KG1 (cell line): ENCODE measurements at places on chromosomes 7 and 10.

DNA sequence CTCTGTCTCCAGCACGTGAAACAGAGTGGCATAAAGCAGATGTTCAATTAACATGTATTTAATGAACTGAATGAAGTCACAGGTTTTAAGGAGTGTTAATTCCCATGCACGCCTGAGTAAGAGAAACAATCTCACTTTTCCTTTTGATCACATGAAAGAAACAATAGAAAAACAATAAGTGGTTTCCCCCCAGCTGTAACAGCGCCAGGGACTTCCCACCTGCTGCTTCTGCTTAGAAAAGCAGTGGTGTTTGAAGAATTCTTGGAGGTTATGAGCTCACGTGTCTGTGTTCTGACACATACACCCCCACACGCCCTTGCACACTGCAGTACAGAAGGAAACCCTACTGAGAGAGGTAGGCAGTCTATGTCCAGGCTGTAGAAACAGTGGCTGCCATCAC, 51.3 kb upstream of the FRMD4A start:
- no peak for DNase-seq

DNA sequence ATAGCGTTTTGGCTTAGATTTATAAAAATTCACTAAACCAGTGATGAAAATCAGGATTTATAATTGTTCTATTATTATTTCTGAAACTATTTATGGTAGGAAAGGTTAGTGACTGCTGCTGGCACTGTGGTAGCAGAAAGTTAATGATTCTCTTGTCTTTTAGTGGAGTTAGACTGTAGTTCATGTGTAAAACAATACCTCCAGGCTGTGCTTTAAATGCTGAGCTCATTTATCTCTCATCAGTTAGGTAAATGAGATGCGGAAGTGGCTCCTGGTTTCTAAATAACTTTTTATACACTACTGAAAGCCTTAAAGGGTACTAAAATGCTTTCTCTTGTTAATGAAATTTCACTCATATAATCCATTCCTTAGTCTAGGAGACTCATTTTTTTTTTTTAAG, 326.8 kb upstream of the POT1 start:
- no peak for DNase-seq

DNA sequence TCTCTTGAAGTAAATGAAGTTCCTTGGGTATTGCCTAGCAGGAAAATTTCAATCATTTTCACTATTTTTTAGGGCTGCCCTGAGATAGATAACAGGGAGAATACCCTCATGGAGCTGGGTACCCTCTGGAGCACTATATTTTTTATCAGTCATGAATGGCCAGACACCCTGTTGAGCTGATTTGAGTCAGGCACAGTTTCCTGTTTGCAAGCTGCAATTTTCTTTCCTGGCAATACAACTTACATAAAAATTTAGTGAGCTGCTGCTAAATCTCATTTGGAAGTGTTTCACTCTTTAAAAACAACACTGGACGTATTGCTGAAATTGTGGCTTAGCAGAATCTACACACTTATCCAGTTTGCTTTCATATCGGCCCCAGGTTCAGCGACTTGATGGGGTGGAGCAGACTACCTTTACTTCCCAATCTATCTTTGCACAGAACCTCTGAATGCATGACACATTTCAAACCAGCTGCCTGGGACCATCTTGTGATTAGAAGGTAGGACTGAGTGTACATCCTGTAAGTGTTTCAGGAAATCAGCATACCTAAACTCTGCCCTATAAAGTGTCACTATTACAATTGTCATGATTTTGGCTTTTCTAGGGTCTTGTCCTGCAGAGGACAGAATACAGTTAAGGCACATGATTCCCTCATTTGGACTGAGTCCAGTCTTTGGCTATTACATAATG, 125.7 kb upstream of the FAM3C start:
- DNase-seq: no peak

DNA sequence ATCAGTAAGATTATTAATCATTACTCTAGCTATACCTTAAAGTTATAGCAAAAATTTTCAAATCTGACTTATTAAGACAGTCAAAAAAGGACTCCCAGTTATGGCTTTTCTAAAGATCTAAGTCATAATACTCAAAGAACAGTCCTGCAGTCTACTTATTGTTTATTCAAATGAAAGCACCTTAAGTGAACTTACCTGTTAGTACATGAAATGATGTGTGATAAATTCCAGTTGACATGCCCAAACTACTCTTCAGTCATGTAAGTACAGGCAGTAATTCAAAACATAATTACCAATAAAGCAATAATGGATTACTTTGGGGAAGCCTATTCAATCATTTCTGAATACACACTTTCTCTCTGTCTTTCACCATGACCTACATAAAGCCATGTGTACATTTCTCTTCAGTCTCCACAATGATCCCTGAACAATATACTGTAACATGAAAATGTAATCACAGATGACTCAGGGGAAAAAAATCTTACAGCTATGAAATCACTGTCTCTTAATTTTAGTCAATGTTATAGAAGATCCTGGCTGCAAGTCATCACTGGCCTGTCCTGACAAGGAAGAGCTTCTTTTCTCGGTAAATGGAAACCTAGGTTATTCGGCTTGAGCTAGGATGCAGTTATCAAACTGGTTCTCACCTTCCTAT, 420.7 kb upstream of the LRRTM3 start:
- DNase-seq: no peak

- DNase-seq: no peak
Measured at GRCh38 chr7:57482-58255, 134.7 kb upstream of the FAM20C start.
